ENCODE measurements at places on chromosomes 6 and 20.

GRCh38 chr6:157442291-157442690 is 61.3 kb downstream of the ZDHHC14 start:
- no peak for DNase-seq

DNA sequence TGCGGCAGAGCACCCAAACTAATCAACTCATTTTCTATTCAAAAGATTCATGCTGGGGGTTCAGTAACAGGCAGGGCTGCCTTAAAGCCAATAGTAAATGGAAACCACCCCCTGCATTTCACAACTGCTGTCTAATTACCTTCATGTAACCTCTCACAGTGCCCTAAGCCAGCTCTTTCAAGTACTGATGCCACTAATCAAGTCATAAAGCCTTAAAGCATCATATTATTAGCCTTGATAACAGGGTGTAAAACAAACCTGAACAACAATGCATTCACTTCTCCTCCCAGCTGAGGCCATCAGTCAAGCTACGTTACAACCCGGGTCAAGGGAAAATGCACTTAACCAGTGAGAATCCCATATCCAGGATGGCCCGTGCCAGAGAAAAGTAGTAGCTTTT is 33.0 kb downstream of the TRERF1 start:
- DNase-seq, result no peak

DNA sequence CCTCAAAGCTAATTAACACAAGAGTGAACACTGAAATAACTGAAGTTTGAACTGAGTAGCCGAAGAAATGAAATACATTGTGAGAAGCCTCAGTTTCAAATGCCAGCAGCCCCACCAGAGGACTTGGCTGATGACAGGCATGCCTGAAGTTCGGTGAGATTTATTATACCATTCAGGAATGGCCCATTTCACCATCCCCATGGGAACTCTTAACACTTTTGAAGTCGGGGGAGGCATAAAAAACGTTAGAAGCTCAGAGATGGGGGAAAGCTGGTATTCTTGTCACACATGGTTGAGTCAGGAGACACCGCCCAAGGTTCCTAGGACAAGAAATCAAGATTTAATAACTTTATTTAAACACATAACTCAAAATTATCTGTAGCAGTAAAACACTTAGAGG is 17.6 kb upstream of the SLC22A3 start:
- DNase-seq, result no peak

GRCh38 chr6:106789428-106790148 is 160.2 kb downstream of the QRSL1 start:
- DNase-seq, result no peak

DNA sequence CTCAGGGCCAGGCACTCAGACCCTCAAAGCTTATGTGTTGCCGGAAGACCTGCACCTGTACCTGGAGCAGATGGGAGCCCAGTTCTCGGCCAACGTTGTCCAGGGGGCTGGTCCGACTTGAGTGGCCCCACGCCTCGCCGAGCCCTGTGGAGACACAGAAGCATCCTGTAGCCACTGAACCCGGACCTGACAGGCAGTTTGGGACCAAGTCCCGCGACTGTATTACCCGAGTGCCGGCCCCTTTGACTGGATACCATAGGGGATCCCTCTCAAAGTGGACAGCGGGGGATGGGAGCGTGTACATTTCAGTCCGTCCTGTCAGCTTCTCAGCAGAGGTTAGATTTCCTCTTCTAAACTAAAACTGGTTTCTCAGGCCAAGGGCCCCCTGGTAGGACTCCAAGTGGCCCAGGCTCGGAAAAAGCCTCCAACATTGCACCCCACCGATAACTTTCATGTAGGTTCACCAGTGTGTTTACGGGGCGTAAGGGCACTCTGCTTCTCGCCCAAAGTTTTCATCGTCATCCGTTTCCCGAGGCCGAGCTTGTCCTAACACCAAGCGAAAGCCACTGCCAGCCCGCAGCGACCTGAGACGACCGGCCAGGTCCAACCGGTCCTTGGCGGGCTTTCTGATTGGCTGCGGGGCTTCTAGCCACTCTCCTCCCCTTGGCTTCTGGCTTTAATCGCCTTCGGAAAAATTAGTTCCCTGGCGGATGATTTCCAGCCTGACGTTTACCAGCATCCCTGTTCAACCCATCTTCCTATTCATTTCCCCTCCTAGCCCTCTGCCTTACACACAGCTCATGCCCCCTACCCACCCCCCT is 10.8 kb downstream of the SIM1 start:
- DNase-seq, result peak; percentile 66

GRCh38 chr6:127966616-127967015 is 65.8 kb upstream of the THEMIS start:
- DNase-seq, result no peak

DNA sequence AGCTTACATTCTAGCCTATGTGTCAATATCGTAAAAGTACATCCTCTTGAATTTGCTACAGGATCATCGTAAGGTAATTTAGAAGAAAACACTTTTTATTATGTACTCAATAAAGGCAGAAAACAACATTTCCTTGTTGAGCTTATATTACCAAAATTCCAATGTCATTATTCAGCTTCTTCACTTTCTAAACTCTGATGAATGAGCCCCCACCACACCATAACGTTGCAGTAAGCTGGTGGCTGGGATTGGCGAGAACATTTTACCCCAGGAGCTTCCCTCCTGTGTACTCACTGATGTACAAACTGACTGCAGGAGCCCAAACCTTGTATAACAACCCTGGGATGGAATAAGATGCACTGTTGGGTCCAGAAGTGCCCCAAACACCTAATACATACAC is 238.1 kb upstream of the MARCKS start:
- no peak for DNase-seq

GRCh38 chr6:135128268-135128914 is 52.7 kb upstream of the MYB start:
- no peak for DNase-seq

DNA sequence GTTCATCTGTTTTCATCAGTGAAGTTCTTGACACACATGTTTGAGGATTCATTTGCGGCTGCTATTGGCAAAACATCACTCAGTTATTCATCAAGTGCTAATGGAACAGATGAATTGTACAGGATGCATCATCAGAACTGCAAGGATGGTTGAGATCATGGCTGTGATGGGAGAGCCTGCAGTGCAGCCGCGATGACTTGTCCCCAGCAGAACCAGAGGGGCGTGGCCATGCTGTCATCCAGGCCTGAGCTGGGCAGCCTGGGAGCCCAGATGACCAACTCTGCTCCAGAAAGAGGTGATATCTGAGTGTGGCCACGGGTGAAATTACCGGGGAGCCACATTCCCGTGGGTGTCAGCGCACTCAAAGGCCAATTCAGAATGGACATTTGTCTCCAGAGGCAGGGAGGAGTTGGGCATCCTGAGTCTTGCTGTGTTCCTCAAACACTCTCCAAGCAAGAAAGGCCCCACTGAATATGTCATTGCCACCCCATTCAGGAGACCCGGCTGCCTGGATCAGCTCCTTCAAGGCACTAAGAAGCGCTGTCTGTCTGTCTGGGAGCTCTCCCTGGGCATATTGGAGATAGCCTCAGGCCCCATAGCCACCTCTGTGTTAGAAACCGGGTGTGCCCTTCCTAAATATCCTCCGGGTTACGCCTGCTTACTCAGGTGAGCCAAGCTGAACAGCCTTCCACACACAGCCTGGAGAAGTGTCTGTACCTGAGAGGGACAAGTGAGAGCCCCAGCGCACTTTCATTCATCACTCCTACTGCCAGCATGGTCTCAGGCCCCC is 66.7 kb downstream of the SYNDIG1 start:
- DNase-seq, result no peak

- peak; percentile 72 for DNase-seq
Observed at GRCh38 chr20:45822857-45823256, 4.3 kb downstream of the TNNC2 start.

DNA sequence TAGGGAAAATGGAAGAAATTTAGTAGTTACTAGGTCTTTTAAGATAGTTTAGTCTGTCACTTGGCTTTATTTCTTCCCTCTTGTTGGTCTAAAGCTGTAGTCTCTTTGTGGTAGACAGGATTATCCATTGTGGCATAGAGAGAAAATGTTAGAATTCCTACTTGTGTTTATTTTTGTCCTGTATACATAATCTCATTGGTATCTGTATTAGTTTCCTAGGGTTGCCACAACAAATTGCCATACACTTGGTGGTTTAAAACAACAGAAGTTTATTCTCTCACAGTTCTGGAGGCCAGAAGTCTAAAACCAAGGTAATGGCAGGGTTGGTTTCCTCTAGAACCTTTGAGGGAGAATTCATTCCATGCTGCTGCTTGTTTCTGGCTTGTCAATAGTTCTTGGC is 119.4 kb downstream of the ZFAND3 start:
- DNase-seq, result no peak

DNA sequence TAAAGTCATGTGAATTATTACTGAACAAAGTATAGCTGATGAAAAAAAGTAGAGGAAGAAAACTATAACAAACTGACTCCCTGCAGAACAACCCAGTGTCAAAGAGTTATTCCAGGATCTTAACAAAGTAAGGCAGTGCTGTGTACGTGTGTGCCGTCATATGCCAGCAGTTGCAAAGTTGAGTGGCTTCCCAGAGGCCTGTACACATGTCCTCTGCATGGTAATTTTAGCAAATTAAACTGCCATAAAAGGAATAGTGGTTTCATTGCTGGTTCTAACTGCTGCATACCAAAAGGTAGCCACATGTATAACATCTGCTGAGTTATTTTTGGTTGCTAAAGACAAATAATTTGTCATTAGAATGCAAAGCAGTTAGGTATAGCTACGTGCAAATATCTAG is 44.8 kb downstream of the RIPOR2 start:
- no peak for DNase-seq

GRCh38 chr6:21099338-21100314 is 493.9 kb upstream of the SOX4 start:
- no peak for DNase-seq

DNA sequence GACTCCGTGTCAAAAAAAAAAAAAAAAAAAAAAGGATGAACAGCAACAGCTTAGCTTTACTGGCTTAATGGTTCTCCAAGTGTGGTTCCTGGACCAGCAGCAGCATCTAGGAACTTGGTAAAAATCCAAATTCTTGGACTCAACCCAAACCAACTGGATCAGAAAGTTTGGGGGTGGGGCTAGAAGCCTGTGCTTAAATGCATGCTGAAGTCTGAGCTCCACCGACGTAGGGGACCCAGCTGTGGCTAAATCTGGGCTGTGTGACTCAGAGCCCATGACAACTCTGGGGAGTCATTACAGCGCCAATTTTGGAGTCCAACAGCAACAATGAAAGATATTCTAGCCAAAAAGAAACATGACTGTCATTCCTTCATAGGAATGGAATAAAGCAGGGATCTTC is 13.6 kb upstream of the CHD6 start:
- no peak for DNase-seq

GRCh38 chr20:11918981-11919380 is 1.3 kb downstream of the BTBD3 start:
- peak; percentile 99 for DNase-seq

All from NCI-H524 (cell line).